Omental fat pad (tissue), 4 donors: ENCODE measurements at places on chromosomes 7 and 10. TPM values are rescaled to one million over a fixed set of nuclear protein-coding genes. Genes with fewer than 3 reads are reported as not detected.

- no peak for DNase-seq
These were observed 124.2 kb upstream of the PDLIM1 start for GRCh38 chr10:95414844-95415485.

AKAP9 gene
- 73.9 TPM for total RNA-seq

DNA sequence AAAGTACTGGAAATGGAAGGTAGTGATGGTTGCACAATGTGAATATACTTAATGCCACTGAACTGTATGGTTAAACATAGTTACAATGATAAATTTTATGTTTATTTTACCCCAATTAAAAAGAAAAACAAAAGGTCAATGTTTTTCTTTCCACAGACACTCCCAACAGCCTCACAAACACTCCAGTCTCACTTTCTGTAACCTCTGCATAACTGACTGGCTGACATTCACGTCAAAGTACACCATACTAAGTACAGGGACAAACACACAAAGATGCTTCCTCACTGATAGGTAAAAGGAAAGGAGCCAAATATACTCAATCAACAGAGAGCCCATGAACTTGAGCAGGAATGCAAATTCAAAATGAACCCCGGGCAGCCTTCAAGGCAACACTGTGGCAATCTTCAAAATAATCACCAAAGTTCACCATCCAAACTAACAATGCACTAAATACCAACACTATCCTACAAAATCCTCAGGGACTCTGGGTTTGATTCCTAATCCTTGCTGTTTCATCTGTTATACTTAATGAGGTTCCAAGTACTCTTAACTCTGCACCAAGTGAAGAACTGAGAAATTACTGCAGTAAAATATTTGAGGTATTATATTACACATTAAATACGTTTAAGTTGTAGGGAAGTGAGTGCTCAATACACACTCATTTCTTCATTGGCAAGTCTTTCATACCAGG lies 90.8 kb downstream of the ARMH3 start:
- DNase-seq, result no peak

GRCh38 chr7:55396233-55396785 lies 31.2 kb downstream of the LANCL2 start:
- DNase-seq, result no peak

- DNase-seq, result no peak
These were observed 596.0 kb upstream of the TPK1 start for GRCh38 chr7:145431834-145432233.

DNA sequence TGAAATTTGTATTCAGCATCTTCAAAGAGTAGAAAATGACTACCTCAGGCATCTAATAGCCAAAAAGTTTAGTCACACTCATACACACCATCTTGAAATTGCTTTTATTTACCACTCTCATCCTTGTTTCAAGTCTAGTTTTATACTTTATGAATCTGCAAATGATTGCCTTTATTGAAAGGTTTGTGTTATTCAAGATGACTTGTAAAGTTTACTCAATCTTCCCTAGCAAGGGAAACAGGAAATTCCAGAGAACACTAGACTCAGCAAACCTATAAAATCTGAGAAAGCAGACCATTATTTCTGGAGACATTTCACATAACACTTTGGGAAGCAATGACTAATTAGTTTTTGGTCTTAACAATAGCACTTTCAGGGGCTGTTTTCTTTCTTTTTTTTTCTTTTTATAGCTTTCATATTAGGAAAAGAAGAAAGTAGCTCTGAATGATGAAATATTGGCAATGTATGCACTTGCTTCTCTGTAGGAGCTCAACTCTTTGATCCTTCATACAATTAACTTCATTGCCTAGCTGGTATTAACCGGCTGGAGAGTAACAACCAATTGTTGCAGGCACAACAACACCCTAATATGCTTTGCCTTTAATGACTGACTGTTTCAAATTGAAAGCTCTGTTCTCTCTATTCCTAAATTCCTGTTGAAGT lies 68.9 kb upstream of the HDAC9 start:
- no peak for DNase-seq

UCMA gene
- not detected for total RNA-seq
